ENCODE measurements at places on chromosomes 2 and 18. TPM values are rescaled to one million over a fixed set of nuclear protein-coding genes. Genes with fewer than 3 reads are reported as not detected.

- DNase-seq: no peak
- H3K27ac ChIP-seq: no peak overlapping the region
- no peaks in the 10 kb centered on the region for H3K36me3 ChIP-seq
- H3K27me3 ChIP-seq: no peaks in the 10 kb centered on the region
- no peak overlapping the region for H3K4me3 ChIP-seq
- H3K4me1 ChIP-seq: no peaks in the 10 kb centered on the region
Measured at GRCh38 chr2:181262782-181263181, 194.4 kb upstream of the ITGA4 start.

The HRH4 gene
- not detected for total RNA-seq

The TSHZ1 gene
- 13.3 TPM for total RNA-seq

DNA sequence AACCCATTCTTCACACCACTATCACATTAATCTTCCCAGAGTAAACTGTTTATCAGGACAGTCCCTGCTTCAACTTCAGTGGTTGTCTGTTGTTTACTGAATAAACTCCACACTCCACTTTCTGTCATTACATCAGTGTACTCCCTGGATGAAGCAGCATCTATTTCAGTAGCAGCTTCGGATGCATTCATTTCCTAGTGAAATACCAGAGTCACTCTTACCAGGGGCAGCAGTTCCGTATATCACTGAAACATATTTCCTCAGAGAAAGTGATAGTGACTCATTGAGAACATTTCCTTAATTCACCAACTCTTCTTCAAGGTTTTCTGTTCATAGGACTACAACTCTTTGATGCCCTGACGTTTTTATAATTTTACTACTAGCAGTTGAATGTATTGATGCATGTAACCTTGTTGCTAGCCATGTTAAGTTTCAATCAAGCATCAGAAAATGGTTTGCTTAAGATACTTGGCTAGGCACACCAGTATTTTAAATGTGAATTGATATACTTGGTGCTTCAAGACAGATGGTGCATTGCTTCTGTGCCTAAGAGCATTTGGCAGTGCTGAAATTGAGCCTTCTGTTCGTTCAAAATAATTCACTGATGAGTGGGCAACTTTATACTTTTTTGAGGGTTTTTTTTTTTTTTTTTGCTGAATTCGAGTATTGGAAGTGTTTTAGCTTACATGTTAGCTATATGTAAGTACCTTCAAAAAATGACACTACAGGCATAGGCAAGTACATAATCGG, 92.3 kb downstream of the UBE2E3 start:
- DNase-seq: no peak
- no peaks in the 10 kb centered on the region for H3K4me1 ChIP-seq
- no peak overlapping the region for H3K4me3 ChIP-seq
- H3K27me3 ChIP-seq: no peaks in the 10 kb centered on the region

- no peak for DNase-seq
- peaks cover 7% of the 10 kb centered on the region for H3K4me1 ChIP-seq
- H3K27ac ChIP-seq: no peak overlapping the region
- H3K36me3 ChIP-seq: peaks cover 16% of the 10 kb centered on the region
Measured at GRCh38 chr2:113966832-113967231, 76.9 kb downstream of the ACTR3 start.

- peaks cover 3% of the 10 kb centered on the region for H3K4me1 ChIP-seq
- no peak overlapping the region for H3K4me3 ChIP-seq
- no peaks in the 10 kb centered on the region for H3K27me3 ChIP-seq
- no peak overlapping the region for H3K27ac ChIP-seq
- no peak for DNase-seq
- H3K36me3 ChIP-seq: peaks cover 6% of the 10 kb centered on the region
Measured at GRCh38 chr2:72415781-72416475, 268.3 kb upstream of the CYP26B1 start.
